ENCODE measurements at places on chromosomes 6 and 20.

DNA sequence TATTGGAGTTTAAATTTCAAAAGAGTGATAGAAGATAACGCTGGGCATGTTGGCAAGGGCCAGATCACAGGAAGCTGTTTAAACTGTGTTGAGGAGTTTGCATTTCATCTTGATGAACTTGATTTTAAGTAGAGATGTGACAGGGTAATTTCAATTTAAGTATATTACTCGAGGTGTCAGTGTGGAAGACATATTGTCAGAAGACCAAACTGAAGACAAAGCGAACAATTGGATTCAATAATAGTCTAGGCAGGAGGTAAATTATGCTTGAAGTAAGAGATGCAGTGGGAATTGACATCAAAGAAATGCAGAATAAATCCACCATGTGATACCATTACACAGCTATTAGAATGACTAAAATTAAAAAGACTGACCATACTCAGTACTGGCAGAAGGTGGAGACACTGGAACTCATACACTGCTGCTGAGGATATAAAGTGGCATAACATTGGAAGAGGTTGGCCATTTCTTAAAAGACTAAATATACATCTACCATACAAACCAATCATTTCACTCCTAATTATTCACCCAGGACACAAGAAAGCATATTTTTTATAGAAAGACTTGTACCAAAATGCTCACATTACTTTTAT is 240.8 kb downstream of the ARHGAP18 start:
- no peak for DNase-seq
- H3K4me1 ChIP-seq: no peaks in the 10 kb centered on the region
- no peaks in the 10 kb centered on the region for H3K36me3 ChIP-seq
- no peaks in the 10 kb centered on the region for H3K27me3 ChIP-seq

GRCh38 chr20:36917943-36918342 is 33.6 kb downstream of the SAMHD1 start:
- H3K36me3 ChIP-seq: no peaks in the 10 kb centered on the region
- no peaks in the 10 kb centered on the region for H3K27me3 ChIP-seq
- no peaks in the 10 kb centered on the region for H3K4me1 ChIP-seq
- no peak overlapping the region for H3K27ac ChIP-seq

- DNase-seq: peak; percentile 32
- H3K27me3 ChIP-seq: no peaks in the 10 kb centered on the region
- peaks cover 20% of the 10 kb centered on the region for H3K36me3 ChIP-seq
- H3K4me3 ChIP-seq: no peak overlapping the region
These were observed 64.7 kb downstream of the KCNS1 start for GRCh38 chr20:45036044-45036755.

GRCh38 chr6:5869261-5869660 is 137.5 kb downstream of the NRN1 start:
- no peak overlapping the region for H3K4me3 ChIP-seq
- no peaks in the 10 kb centered on the region for H3K36me3 ChIP-seq
- H3K27ac ChIP-seq: no peak overlapping the region
- no peaks in the 10 kb centered on the region for H3K27me3 ChIP-seq

DNA sequence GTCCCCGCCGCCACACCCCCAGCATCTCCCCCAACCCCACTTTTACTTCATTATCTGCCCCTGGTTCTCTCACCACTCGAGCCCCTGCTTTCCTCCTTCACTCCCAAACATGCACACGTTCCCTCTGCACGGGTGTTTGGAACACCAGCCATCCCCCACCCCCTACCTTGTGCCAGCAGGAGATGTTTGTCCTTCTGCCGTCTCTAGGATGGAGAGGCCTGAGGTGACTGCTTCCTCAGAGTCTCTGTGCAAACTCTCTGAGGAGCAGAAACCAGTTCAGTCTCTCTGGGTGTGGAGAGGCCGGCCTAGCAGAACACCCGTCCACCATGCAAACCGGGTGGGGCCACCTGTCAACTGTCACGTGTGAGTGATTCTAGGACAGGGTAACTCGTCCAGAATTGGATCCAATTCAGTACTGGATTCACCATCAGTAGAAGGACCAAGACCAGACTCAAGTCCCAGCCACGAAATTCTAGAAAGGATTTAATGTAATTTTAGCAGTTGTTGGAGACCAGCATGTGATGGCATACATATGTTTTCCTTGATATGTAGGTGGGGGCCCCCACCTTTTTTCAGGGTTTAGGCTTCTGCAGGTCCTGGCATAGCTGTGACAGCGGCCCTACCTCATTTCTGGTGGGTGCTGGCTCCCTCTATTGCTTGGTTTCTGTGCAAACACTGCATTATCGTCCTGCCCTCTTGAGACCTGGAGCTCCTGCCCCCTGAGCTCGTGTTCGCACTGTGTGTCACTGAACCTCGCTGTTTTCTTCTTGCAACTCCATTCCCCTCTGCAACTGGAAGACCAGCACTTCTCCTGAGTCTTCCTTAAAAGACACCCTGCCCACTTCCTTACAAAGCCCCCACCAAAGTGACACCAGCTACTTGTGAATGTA is at the start of gene RAET1E:
Gene RAET1E, minus strand, starts transcription at position 259 of the 890 bp plus-strand sequence. CDS start 7,212 bp downstream, outside the sequence.
- H3K36me3 ChIP-seq: no peaks in the 10 kb centered on the region
- peak within 1 kb of the TSS; percentile 15 for H3K4me3 ChIP-seq
- peaks cover 39% of the 10 kb centered on the region for H3K4me1 ChIP-seq

DNA sequence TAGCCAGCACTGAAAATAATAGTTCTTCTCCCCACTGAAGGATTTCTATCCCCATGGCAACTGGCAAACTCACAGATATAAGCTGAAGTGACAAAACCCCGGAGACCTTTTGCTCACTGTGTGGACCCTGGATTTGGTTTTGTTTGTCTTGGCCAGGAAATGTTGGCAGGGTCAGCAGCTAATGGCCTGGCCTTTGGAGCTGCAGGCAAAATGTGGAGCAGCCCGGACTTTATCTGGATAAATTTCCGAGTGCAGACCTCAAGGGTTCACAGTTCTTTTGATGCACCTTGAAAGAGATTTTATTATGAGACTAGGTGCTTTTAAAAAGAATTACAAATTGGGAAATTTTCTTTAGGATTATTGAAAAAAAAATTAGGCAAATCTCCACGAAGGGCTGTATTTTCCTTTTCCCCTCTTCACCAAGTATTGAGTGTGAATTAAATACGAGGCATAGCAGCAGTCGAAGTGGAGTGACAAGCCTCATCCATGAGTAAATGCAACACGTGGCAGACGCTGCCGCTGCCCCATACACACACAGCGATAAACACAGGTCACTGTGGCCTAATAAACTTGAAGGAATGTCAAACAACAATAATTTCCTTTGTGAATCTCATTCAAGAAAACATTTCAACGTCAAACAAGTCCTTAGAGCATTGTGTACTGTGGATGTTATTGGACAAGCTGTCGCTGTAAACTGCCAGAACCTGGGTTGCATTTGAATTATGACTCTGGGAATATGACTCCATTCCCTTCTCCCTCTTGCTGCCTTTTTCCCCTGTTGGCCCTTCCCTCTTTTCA is 35.1 kb upstream of the CCN6 start:
- DNase-seq: no peak
- H3K27me3 ChIP-seq: no peaks in the 10 kb centered on the region
- H3K4me3 ChIP-seq: no peak overlapping the region
- H3K4me1 ChIP-seq: 0 out of 2 replicates have a peak, but pooled peaks cover 4% of the 10 kb centered on the region
- H3K27ac ChIP-seq: no peak overlapping the region

DNA sequence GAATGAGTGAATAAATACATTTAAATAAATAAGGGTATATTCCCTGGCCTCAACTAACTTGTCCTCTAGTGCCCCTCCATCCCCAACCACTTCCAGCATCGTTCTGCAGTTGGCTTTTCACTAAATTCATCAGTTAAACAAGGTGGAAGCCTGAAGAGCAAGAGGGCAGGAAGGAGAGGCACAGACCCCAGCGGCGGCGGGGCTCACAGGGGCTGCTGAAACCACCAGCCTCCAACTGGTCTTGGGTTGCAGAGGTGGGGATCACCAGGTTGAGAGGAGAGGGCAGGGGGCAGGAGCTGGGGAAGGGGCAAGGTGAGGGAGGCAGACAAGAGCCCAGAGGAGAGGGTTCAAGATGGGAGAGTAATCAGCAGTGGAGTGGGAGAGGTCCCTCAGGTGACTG is 27.1 kb downstream of the KCNK5 start:
- no peaks in the 10 kb centered on the region for H3K36me3 ChIP-seq
- no peak for DNase-seq
- peak overlapping the region; percentile 95 for H3K27ac ChIP-seq

- no peaks in the 10 kb centered on the region for H3K36me3 ChIP-seq
- H3K27me3 ChIP-seq: peaks cover 41% of the 10 kb centered on the region
- no peak overlapping the region for H3K27ac ChIP-seq
- no peak for DNase-seq
- no peak overlapping the region for H3K4me3 ChIP-seq
- no peaks in the 10 kb centered on the region for H3K4me1 ChIP-seq
These were observed 88.5 kb upstream of the SSTR4 start for GRCh38 chr20:22946596-22946995.

DNA sequence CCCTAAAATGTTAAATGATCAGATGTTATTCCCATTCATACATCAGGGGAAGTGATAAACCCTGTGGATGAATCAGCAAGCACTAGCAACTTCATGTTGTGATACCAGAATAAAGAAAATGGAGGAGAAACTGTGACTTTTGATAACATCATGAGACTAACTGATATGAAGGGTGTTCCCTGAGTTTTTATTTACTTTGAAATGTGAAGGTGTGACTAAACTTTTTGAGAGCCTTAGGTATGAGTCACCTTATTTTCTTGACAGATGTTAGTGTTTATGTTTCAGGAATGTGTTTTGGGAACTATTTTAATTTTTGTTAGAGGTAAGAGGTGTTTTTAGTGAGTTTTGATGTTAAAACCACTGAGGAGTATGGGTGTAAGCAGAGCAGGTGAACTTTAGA is 4.4 kb downstream of the PARD6B start:
- H3K27ac ChIP-seq: peak overlapping the region; percentile 89
- peaks cover 66% of the 10 kb centered on the region for H3K36me3 ChIP-seq
- peak; percentile 98 for DNase-seq
- peaks cover 76% of the 10 kb centered on the region for H3K4me1 ChIP-seq
- H3K27me3 ChIP-seq: no peaks in the 10 kb centered on the region
- peak overlapping the region; percentile 85 for H3K4me3 ChIP-seq

DNA sequence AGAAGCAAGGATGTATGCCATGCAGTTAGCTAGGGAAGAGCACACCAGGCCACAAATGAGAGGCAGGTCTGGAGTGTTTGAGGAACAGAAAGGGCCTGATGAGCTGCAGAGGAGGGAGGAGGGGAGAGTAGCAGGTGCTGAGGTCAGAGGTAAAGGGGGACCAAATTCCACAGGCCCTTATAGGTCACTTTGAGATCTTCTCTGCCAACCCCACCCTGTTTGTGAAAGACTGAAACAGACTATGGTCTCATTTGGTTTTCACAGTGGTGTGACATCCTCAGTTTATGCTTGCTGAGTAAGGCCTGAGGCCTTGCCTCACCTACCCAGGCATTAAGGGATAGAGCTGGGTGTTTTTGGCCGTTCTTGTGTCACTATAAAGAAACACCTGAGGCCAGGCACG is 187.7 kb upstream of the MYLIP start:
- H3K36me3 ChIP-seq: no peaks in the 10 kb centered on the region
- peaks cover 57% of the 10 kb centered on the region for H3K27me3 ChIP-seq
- no peak for DNase-seq
- no peak overlapping the region for H3K4me3 ChIP-seq
- H3K27ac ChIP-seq: no peak overlapping the region

- peak overlapping the region; percentile 59 for H3K27ac ChIP-seq
- H3K36me3 ChIP-seq: no peaks in the 10 kb centered on the region
- H3K27me3 ChIP-seq: no peaks in the 10 kb centered on the region
- H3K4me1 ChIP-seq: peaks cover 22% of the 10 kb centered on the region
- H3K4me3 ChIP-seq: peak overlapping the region; percentile 35
- DNase-seq: peak; percentile 94
These were observed 67.3 kb upstream of the ADTRP start for GRCh38 chr6:11845664-11846577.

DNA sequence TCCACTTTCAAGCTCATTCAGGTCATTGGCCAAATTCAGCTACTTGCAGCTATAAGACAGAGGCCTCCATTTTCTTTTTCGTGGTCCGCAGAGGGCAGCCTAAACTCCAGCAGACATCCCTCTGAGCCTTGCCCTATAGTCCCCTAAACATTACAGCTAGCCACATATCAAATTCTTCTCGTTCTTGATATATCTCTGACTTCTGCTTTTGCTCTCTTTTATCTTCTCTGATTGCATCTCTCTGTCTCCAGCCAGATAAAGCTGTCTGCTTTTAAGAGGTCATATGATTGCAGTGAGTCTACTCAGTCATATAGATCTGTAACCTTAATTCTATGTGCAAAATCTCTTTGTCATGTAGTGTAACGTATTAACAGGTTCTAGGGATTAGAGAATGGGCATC is 358.4 kb upstream of the RGS17 start:
- no peak overlapping the region for H3K27ac ChIP-seq
- DNase-seq: no peak
- H3K36me3 ChIP-seq: no peaks in the 10 kb centered on the region
- H3K27me3 ChIP-seq: no peaks in the 10 kb centered on the region

- H3K27ac ChIP-seq: no peak overlapping the region
- 0 out of 2 replicates have a peak, but pooled peaks cover 4% of the 10 kb centered on the region for H3K27me3 ChIP-seq
- no peaks in the 10 kb centered on the region for H3K36me3 ChIP-seq
These were observed 487 bp upstream of the BMP6 start for GRCh38 chr6:7725412-7725811.

DNA sequence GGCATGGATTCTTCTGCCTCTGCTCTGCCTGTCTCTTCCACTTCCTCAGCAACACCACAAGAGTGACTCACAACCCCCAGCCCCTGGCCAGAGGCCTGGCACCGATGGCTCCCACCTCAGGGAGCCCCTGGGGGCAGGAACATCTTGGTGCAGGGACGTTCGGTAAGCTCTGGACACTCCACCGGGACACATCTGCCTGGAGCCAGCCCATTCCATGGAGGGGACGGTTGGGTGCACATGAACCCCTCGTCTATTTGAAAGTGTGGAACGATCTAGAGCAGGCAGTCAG is 246.5 kb downstream of the ERMARD start:
- no peak overlapping the region for H3K4me3 ChIP-seq
- H3K27ac ChIP-seq: no peak overlapping the region
- H3K4me1 ChIP-seq: no peaks in the 10 kb centered on the region

GRCh38 chr6:38552121-38552520 is 87.6 kb downstream of the BTBD9 start:
- H3K4me1 ChIP-seq: no peaks in the 10 kb centered on the region
- H3K27me3 ChIP-seq: no peaks in the 10 kb centered on the region
- no peak for DNase-seq
- no peaks in the 10 kb centered on the region for H3K36me3 ChIP-seq

GRCh38 chr20:63826753-63827152 is 4.3 kb downstream of the ZBTB46 start:
- H3K4me3 ChIP-seq: no peak overlapping the region
- H3K4me1 ChIP-seq: 0 out of 2 replicates have a peak, but pooled peaks cover 6% of the 10 kb centered on the region
- peaks cover 12% of the 10 kb centered on the region for H3K27me3 ChIP-seq

- no peaks in the 10 kb centered on the region for H3K36me3 ChIP-seq
- H3K27ac ChIP-seq: no peak overlapping the region
- no peak for DNase-seq
- no peak overlapping the region for H3K4me3 ChIP-seq
- H3K4me1 ChIP-seq: no peaks in the 10 kb centered on the region
These were observed 22.7 kb downstream of the HLA-DRB1 start for GRCh38 chr6:32566957-32567356.

DNA sequence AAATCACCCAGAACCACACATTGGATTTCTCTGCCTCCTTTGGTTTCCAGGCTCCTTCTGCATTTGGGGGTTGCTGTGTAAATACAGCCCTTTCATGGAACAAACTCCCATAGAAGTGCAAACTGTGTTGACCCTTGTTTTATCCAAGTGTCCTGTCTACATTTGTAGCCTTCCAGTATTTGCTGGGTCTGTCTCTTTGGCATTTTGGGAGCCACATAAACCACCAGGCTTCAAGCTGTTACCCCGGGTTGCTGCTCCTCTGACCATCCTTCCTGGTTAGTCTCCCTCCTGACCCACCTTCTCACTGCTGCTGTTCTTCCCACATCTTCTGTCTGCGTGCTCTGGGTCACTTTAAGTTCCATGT is 7.6 kb upstream of the MTHFD1L start:
- DNase-seq: no peak
- H3K36me3 ChIP-seq: no peaks in the 10 kb centered on the region
- H3K27me3 ChIP-seq: no peaks in the 10 kb centered on the region
- peak overlapping the region; percentile 35 for H3K4me3 ChIP-seq

Measured in PC-9 (cell line).